ENCODE measurements at places on chromosomes 5 and 9.
A peak's percentile ranks its signal among the peaks of the same experiment; 100 is the strongest.

GRCh38 chr5:4977416-4978110 lies 162.6 kb upstream of the ADAMTS16 start:
- DNase-seq, result no peak

GRCh38 chr5:32504329-32504988 lies 59.9 kb upstream of the ZFR start:
- no peak for DNase-seq

DNA sequence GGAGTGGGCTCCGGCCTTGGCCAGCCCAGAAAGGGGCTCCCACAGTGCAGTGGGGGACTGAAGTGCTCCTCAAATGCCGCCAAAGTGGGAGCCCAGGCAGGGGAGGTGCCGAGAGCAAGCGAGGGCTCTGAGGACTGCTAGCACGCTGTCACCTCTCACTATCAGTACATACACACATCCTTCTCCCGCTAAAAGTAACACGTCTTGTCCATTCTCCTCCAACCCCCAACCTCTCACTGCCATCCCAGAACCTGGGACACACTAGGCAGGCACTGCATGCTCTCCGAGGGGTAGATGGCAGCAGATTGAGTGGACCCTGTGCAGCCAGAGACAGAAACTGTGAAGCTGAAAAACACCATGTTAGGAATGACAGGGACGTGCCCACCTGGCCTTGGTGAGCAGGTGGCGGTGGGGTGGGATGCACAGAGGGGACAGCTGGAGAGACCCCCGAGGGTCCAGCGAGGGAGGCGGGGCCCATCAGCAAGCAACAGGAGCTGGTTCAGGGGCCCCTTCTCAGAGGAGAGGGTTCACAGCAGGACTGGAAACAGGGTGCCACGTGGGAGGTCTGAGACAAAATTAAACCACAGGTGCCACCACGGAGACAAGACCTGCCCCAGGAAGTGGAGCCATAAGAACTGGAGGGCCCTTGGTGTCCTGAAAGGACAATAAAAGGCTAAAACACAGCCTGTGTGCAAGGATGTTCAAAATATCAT lies 16.9 kb downstream of the SEMA4D start:
- DNase-seq, result peak; percentile 69

DNA sequence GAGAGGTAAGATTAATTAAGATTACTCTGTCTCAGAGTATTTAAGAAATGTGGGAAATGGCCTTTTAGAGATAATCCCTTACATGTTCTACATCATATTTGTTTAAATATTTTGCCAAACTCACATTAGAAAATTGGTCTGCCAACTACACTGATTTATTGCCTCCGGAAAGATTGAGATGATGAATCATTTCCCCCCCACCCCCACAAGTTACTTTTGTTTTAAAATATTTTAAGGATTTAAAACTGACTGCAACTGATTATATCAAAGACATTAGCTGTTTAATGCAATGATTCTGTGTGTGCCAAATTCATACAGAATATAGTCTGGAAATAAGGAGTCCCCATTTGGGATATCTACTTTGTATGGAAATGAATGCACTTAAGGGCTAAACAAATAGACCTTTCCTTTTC lies 674.4 kb downstream of the PRR16 start:
- DNase-seq, result no peak

- DNase-seq, result no peak
Measured at GRCh38 chr5:28324174-28324573, 1285.8 kb upstream of the CDH9 start.

- DNase-seq, result no peak
Measured at GRCh38 chr9:72794946-72795345, 157.9 kb downstream of the ALDH1A1 start.

DNA sequence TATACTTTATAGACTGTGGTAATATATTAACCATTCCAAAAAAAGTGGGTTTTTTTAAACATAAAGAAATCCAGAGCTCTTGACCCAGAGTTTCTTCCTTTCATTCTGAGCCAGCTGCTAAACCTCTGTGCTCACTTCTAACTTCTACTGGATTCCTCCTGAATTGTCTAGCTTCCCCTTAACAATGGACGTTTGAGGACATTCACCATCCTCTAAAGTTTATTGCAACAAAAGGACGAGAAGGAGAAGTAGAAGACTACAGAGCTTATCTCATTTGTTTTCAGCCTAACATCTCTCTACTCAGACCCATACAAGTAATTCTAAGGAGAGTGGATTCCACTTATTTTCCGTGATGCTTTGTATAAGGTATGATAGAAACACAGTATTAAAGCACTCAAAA lies 284.2 kb downstream of the MAST4 start:
- DNase-seq, result no peak

- peak; percentile 24 for DNase-seq
Measured at GRCh38 chr5:83711982-83712601, 8.6 kb downstream of the HAPLN1 start.

GRCh38 chr9:928363-929042 lies 48.0 kb upstream of the DMRT3 start:
- peak; percentile 18 for DNase-seq

DNA sequence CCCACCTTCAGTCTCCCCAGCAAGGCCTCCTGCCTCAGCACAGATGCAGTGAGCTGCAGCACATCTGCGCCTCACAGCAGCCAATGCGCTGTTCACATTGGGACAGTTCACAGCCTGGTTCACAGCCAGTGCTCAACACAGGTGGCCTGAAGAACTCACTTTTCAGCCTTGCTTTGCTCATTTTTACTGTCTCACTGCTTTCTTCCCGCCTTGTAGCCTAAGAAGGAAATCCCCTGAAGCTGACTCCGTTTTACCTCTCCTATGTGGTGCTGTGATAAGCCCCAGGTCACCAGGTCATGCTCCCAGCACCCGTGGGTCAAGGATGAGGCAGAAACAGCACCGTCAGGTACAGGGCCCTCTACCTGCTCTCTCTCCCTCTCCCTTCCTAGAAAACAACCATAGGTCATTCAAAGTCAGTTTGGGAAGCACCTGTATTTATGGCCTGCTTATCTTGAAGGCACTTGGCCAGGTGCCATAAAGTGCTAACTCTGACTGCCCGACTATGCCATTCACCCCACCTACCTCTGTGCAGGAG lies 1.1 kb downstream of the GCNT4 start:
- DNase-seq, result peak; percentile 49

GRCh38 chr9:93216073-93216365 lies 32.1 kb downstream of the WNK2 start:
- DNase-seq, result no peak

- no peak for DNase-seq
Measured at GRCh38 chr9:128628471-128629048, 28.1 kb downstream of the DYNC2I2 start.

DNA sequence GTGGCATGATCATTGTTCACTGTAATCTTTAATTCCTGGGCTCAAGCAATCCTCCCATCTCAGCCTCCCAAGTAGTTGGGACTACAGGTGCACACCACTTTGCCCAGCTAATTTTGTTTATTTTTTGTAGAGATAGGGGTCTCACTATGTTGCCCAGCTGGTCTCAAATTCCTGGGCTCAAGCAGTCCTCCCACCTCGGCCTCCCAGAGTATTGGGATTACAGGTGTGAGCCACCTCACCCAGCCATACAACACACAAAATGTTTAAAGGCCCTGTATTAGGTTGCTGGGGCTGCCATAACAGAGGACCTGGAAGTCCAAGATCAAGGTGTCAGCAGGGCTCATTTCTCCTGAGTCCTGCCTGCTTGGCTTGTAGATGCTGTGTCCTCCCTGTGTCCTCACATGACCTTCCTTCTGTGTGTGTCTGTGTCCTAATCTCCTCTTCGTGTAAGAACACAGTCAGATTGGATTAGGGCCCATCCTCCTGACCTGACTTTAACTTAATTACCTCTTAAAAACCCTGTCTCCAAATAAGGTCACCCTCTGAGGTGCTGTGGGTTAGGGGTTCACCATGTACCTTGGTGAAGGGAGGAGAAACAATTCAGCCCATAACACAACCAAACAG lies 5.4 kb downstream of the UBE2QL1 start:
- no peak for DNase-seq

- DNase-seq, result no peak
Measured at GRCh38 chr5:60323596-60323995, 376.4 kb downstream of the DEPDC1B start.

DNA sequence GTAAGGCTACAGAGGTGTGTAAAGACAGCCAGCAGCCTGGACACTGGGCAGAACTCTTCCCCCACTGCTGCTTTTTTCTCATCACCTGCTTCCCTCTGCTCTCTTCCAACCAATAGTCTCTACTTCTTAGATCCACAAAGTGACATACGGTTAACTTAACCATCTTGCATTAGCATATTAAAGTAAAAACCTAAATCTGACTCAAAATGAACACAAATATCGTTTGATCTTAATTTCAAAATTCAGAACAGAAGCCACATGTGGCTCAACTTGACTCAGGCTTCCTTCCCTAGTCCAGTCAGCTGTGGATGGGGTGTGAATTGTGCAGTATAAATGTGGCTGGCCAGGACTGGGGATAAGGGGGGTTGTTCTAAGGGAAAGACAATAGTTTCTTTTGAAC lies 114.3 kb downstream of the STARD4 start:
- DNase-seq, result no peak

DNA sequence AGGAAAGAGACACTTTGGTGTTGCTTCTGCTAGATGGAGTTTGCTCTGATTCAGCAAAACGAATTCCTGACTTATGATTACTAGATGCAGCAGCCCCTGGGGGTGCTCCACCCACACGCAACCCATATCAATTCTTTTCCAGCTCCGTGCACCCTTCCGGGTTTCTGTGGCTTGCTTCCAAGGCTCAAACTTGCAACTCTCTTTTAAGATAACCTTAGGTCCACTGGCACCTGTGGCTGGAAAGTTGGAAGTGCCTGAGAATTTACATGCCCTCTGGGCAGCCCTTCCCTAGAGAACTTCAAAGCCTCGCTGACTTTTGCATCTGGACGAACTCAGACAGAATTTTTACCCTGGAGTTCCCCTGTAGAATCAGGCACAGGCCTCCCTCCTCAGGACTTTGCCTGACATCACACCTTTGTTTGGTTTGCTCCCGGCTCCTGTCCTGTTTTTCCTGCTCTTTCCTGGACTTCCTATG lies 224.9 kb downstream of the SNX18 start:
- no peak for DNase-seq

- DNase-seq, result no peak
Measured at GRCh38 chr9:92001244-92001643, 51.2 kb upstream of the ROR2 start.

- peak; percentile 66 for DNase-seq
Measured at GRCh38 chr5:157602505-157602904, 26.9 kb upstream of the ADAM19 start.

GRCh38 chr9:114419796-114420195 lies 32.0 kb upstream of the AKNA start:
- DNase-seq, result no peak

DNA sequence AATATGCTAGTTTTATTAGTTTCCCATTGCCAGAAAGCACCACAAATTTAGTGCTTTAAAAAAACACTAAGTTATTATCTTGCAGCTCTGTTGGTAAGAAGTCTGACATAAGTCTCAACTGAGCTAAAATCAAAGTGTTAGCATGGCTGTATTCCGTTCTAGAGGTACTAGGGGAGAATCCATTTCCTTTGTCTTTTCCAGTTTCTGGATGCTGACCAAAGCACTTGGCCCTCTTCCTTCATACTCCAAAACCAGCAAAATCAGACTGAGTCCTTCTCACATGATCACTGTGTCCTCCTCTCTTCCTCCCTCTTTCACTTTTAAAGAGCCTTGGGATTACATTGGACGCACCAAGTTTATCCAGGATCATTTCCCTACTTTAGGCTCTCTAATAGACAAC lies 9.5 kb downstream of the CDH18 start:
- no peak for DNase-seq

DNA sequence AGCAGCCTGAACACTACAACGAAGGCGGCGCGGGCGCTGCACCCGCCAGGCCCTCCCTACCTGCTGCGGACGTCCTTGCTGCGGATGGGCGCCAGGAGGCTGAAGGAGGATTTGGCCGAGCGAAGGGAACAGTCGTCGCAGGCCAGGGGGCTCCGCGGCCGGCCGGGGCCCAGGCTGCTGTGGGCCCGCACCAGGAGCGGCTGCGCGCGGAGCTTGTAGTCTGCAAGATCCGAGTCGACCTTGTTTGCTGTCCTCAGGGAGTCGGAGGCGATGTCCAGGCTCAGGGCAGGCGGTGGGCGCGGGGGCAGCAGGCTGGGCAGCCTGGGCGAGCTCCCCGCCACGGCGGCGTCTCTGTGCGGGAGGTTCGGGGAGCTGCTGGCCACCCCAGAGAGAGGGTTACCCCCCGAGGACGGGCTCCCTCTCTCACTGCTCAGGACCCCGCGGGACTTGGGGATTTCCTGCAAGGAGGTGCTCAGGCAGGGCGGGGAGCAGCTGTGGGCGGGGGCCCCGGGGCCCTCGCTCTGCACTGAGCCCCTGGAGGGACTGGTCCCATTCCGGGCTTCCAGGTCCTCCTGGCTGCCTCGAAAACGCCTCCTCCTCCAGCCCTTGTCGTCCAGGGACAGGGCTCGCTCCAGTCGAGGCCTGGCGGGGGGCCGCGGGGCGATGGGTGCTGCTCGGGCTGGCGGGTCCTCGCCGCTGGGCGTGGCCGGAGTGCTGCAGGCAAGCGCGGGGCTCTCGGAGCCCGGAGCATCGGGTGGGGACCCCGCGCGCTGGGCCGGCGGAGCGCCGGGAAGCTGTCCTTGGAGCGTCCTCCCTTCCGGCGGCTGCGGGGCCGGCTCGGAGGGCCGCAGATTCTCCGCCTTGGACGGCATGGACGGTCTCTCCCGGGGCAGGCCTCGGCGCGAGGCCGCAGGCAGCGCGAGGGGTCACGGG lies 831 bp downstream of the INPP5E start:
- peak; percentile 69 for DNase-seq

GRCh38 chr9:112059966-112060320 lies 115.2 kb downstream of the SUSD1 start:
- no peak for DNase-seq

DNA sequence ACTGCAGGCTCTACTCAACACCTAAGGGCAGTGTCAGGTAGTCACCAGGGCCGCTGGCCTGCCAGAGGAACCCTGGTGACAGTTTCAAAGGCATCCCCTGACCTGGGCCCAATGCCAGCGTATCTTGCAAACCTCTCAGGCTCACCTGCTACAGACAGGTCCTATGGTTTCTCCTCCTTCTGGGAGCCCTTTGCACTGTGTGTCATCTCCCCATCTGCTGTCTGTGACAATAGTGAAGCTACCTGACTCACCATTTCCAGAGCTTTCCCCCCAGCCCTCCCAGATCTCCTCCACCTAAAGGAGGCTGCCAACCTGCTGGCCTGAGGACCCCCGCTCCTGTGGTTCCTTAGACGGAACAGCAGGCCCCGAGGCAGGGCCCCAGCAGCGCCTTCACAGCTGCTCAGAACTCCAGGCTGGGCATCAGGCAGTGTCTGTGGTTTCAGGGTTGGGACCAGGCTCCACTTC lies 203.1 kb downstream of the FSTL4 start:
- DNase-seq, result no peak

- no peak for DNase-seq
Measured at GRCh38 chr9:22084336-22085035, 75.4 kb upstream of the CDKN2B start.

Data from activated CD4-positive, alpha-beta T cell treated with anti-CD3 and anti-CD28 coated beads for 48 hours (primary cell).